Stimulated activated CD8-positive, alpha-beta memory T cell treated with anti-CD3 and anti-CD28 coated beads, Interleukin-4, amount 100 ng/mL, for 1 hour (primary cell): ENCODE measurements at places on chromosomes 5 and 9.

DNA sequence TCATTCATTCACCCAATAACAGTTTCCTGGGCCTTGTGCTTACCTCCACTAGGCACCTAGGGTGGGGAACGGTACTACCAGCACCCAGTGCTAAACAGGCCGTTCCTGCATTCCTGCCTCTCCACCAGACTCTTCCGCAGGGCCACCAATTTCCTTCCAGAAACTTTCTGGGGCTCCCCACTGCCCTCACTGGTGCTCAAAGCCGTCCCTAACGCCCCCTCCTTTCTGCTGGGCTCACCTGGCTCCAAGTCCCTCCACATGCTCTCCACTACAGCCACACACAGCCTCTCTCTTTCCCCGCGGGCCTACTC is 1.4 kb downstream of the PHF19 start:
- no peak for DNase-seq

DNA sequence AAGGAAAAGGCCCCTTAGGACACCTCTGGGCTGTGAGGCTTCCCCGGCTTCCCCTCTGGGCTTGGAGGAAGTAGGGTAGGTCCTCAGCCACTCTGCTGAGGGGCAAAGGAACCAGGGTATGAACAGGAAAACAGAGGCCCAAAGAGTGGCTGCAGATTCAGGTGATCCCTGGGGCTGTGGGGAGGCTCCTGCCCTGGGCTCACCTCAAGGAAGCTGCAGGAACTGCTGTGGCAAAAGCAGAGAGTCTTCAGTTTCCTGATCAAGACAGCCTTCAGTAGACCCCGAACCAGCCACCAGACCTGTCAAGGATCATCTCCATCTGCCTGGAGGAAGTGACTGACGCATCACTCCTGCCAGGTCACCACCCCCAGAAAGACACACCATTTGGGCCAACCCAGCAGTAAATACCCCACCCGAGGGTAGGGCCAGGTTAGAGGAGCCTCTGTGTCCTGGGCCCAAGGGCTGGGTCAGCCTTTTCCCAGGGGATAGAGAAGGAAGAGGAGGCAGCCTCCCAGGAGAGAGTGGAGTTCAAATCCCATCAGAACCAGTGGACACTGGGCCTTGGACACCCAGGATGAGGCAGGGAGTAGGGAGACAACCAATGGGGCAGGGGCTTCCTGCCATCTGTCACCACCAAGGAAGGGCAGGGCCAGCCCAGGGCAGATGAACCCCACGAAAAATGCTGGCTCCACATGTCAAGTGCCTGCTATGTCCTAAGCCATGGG is 5.8 kb upstream of the ST6GALNAC6 start:
- DNase-seq: no peak

- DNase-seq: no peak
These were observed 344.5 kb downstream of the PRR16 start for GRCh38 chr5:120808606-120809005.

GRCh38 chr5:170070556-170071412 is 34.9 kb upstream of the FOXI1 start:
- DNase-seq: no peak
